ENCODE measurements at places on chromosomes 7 and 10.

DNA sequence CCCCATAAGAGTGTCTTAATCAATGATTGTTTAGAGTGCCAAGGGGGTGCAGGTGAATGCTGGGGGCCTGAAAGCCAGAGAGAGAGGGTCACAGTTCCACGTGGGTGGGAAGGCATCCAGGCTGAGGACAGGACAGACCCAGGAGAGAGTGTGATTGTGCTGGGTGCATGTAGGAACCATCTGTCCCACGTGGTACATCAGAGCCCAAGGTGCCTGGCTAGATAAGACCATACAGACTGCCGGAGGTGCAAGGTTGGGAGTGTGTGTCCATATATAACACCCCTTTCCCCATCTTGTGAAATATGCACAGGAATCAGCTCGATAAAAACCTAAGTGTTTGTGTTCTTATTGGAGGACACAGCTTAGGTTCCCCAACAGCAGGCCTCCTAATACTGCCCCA lies 85.5 kb downstream of the WIPF3 start:
- no peaks in the 10 kb centered on the region for H3K27me3 ChIP-seq
- DNase-seq: no peak
- no peaks in the 10 kb centered on the region for H3K36me3 ChIP-seq
- H3K4me1 ChIP-seq: no peaks in the 10 kb centered on the region

GRCh38 chr7:136958016-136958415 lies 89.6 kb downstream of the CHRM2 start:
- peaks cover 10% of the 10 kb centered on the region for H3K36me3 ChIP-seq
- no peak for DNase-seq
- peaks cover 7% of the 10 kb centered on the region for H3K4me1 ChIP-seq
- no peak overlapping the region for H3K27ac ChIP-seq
- no peaks in the 10 kb centered on the region for H3K27me3 ChIP-seq

DNA sequence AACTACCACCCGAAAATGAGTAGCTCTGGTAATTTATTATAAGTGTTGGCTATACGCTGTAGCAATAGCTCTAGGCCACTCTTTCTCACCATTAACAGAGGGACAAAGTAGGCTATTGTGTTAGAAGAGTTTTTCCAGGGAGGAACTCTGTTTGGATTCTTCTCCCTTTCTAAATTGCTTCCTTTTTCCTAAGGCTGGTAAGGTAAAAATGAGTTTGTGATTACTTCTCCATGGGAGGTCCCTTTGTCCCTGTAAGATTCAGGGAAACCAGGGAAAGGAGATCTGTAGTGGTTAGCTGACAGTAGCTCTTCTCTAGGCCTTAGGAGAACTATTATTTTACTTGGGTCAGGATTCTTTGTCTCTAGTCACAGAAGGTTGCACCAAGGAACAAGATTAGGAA lies 23.2 kb upstream of the SEMA3E start:
- H3K27ac ChIP-seq: no peak overlapping the region
- no peaks in the 10 kb centered on the region for H3K27me3 ChIP-seq
- no peaks in the 10 kb centered on the region for H3K36me3 ChIP-seq
- no peak for DNase-seq
- no peaks in the 10 kb centered on the region for H3K4me1 ChIP-seq

DNA sequence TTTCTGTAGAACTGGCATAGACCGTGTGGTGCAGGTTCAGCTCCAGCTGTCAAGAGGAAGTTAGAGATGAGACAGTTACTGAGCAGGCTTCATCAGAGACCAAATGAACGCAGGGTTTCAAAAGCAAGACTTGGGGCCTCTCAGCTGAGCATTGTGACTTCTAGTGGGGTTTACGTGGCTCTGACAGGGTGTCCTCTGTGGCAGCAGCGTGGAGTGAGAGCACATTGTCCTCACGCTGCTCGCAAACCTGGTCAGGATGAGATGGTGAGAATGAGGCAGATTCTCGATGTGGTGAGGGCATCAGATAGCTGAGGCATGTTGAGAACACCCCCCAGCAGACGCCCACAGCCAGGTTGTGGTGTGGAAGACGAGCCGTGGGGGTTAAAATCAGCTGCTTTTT lies 126.0 kb downstream of the DNAJB6 start:
- no peaks in the 10 kb centered on the region for H3K27me3 ChIP-seq
- H3K4me3 ChIP-seq: no peak overlapping the region
- H3K4me1 ChIP-seq: no peaks in the 10 kb centered on the region

- no peaks in the 10 kb centered on the region for H3K27me3 ChIP-seq
- no peak overlapping the region for H3K27ac ChIP-seq
- H3K4me1 ChIP-seq: peaks cover 3% of the 10 kb centered on the region
- no peaks in the 10 kb centered on the region for H3K36me3 ChIP-seq
- no peak overlapping the region for H3K4me3 ChIP-seq
- peak; percentile 57 for DNase-seq
Observed at GRCh38 chr10:101851411-101852116, 8.0 kb upstream of the KCNIP2 start.

DNA sequence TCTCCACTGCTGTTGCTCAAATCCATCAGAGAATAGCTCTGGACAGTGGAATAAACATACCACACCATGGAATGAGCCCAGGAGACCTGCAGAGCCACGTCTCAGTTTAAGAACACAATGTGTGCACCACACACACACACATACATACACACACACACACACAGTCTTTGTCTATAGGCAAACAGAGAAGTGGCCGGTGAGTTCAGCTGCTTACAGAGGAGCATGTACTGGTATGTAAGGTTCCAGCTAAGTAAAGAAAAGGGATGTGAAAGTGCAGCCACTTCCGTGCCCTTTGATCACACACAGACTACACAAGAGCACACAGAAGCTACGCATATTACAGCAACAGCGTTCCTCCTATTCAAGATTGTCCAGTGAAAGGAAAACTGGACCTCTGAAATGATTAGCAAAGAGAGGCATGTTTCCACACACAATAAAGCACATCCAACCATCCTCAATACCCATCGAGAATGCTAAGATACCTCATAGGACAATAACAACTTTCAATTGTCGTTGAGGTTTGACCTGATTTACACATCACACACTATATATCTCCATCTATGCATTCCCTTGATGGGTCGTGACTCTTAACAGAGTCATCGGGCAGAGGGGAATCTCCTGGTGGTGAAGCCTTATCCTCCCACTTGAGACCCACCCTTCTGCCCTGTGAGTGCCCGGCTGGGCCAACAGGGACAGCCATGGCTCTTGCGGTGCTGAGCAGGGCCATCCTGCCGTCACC lies 23.6 kb downstream of the SLC35B4 start:
- H3K27me3 ChIP-seq: no peaks in the 10 kb centered on the region
- peaks cover 33% of the 10 kb centered on the region for H3K36me3 ChIP-seq
- DNase-seq: no peak
- H3K4me3 ChIP-seq: no peak overlapping the region

DNA sequence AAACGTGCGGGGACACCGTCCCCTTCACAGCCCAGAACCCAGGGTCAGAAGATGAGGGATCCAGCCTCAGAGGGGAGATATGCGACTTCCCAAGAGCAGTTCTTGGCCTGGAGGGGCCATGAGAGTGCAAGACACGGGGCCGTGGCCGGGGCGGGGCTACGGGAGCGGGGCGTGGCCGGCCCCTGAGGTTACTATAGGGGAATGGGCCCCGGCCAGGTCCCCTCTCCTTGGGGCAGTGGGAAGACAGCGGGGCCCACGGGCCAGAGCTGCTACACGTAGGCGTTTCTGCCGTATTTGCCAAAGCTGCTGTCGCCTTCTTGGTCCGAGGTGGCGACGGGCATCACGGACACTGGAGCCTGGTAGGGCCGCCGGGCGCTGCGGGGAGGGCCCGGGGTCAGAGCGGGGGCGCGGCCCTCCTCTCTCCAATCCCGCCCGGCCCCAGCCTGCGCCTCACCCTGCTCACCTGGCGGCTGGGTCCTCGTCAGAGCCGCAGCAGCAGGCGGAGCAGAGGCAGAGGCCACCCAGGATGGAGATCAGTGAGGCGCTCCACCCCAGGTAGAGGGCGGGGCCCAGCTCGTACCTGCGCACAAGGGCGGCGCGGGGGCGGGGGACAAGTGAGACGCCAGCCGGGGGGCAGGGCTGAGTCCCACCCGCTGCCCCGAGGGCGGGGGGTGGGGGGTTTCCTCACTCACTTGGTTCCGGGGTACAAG lies 5.3 kb downstream of the CLDN15 start:
- H3K27ac ChIP-seq: no peak overlapping the region
- H3K4me1 ChIP-seq: peaks cover 8% of the 10 kb centered on the region
- peak overlapping the region; percentile 26 for H3K4me3 ChIP-seq
- H3K27me3 ChIP-seq: no peaks in the 10 kb centered on the region

DNA sequence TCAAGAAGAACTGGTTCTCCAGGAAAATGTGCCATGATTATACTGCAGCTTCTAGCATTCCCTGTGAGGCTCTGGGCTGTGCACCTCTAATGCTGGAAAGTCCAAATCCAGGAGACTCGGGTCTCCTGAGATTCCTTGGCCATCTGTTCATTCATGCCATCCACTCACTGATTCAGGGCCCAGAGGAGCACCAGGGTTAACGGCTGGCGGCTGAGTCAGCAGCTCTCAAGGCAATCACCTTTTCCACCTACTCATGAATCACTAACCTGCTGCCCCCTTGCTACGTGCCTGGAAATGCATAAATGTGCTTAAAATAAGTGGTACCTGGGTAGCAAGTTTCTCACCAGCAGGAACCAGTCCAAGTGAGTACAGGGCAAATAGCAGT lies 132.7 kb downstream of the KCNMA1 start:
- H3K27me3 ChIP-seq: no peaks in the 10 kb centered on the region
- DNase-seq: no peak
- no peaks in the 10 kb centered on the region for H3K4me1 ChIP-seq
- no peak overlapping the region for H3K4me3 ChIP-seq

- H3K36me3 ChIP-seq: no peaks in the 10 kb centered on the region
- no peak for DNase-seq
- H3K27me3 ChIP-seq: no peaks in the 10 kb centered on the region
- no peak overlapping the region for H3K27ac ChIP-seq
Observed at GRCh38 chr7:6071406-6071805, 40.2 kb downstream of the ANKRD61 start.

DNA sequence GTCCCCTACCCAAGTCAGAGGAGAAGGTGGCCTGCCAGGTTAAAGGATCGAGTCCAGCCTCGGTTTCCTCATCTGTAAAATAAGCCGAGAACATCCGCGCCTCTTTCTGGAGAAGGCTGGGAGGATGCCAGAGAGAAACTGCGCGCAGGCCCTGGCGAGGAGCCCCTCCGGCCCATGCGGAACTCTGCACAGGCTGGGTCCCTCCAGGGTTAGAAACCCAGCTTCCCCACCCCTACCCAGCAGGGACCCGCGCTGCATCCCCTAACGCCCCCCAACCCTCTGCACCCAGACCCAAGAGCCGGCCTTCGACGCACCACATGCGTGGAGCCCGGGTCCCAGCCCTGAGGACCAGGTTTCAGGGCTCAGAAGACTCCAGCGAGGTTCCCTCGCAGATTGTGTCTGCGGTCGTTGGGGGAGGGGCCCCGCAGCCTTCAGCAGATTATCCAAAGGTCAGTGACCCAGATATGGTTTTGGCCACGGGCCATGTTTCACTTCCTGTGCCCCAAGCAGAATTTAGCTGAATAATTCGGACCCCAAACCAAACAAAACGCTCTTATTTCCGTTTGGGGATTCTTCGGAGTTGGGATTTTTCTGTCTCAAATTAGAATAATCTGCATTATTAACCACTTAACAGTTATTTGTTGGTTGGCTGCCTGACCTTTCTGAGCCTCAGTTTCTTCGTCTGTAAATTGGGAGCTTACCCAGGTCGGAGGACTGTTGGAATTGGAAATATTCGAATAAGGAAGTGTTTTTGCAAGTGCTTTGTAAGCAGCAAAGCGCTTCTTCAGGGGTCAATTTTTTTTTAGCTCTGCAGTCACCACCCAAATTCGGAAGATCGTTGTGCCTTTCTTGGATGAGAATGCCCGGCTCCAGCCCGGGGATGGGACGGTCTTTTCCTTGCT lies 167.7 kb downstream of the UBE2H start:
- H3K4me3 ChIP-seq: peak overlapping the region; percentile 7
- peaks cover 4% of the 10 kb centered on the region for H3K4me1 ChIP-seq
- no peak overlapping the region for H3K27ac ChIP-seq
- no peak for DNase-seq

DNA sequence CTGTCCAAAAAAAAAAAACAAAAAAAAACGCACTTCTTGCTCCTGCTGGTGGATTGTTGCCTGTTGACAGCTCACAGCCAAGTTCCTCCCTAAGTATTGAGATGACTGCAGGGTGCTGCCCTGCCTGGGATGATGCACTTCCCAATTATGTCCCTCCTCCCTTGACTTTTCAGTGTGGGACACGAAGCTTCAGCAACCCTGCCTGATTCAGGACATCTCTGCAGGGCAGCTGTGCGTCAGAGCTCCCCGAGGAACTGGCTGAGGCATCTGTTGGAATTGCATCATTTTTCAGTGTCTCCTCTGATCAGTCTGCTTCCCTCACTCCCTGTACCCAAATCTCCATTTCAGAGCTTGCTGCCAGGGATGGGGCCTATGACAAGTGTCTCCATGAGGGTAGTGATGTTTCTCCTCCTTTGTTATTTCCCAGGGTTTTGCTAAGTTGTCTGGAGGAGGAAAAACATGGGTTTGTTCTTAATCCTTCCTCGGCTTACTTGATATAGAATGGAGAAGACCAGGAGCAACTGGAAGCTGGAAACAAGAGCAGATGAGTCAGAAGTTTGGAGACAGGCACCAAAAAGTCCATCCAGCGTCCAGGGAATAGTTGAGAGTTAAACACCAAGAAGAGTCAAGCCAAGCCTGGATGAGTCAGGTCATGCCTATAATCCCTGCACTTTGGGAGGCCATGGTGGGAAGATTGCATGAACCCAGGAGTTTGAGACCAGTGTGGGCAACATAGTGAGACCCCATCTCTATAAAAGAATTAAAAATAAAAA lies 355.1 kb downstream of the GALNT17 start:
- no peaks in the 10 kb centered on the region for H3K36me3 ChIP-seq
- H3K27ac ChIP-seq: no peak overlapping the region
- no peaks in the 10 kb centered on the region for H3K4me1 ChIP-seq
- no peaks in the 10 kb centered on the region for H3K27me3 ChIP-seq
- no peak overlapping the region for H3K4me3 ChIP-seq

- peaks cover 33% of the 10 kb centered on the region for H3K36me3 ChIP-seq
- no peaks in the 10 kb centered on the region for H3K27me3 ChIP-seq
- no peak overlapping the region for H3K27ac ChIP-seq
- H3K4me3 ChIP-seq: no peak overlapping the region
- no peaks in the 10 kb centered on the region for H3K4me1 ChIP-seq
- peak; percentile 21 for DNase-seq
Observed at GRCh38 chr7:99631295-99632109, 14.8 kb downstream of the ZSCAN25 start.
